ENCODE measurements at places on chromosomes 11 and 22. TPM values are rescaled to one million over a fixed set of nuclear protein-coding genes. Genes with fewer than 3 reads are reported as not detected.

- H3K27me3 ChIP-seq = no peaks in the 10 kb centered on the region
- no peak overlapping the region for H3K4me3 ChIP-seq
- peaks cover 8% of the 10 kb centered on the region for H3K36me3 ChIP-seq
- peak overlapping the region; percentile 61 for H3K27ac ChIP-seq
Measured at GRCh38 chr22:31223786-31224191, 11.7 kb downstream of the LIMK2 start.

- DNase-seq = no peak
- no peaks in the 10 kb centered on the region for H3K4me1 ChIP-seq
- no peak overlapping the region for H3K4me3 ChIP-seq
- no peak overlapping the region for H3K27ac ChIP-seq
- H3K27me3 ChIP-seq = no peaks in the 10 kb centered on the region
Measured at GRCh38 chr22:28072066-28072465, 153.0 kb upstream of the PITPNB start.

DEPDC7 gene
- not detected for total RNA-seq

- peaks cover 12% of the 10 kb centered on the region for H3K4me1 ChIP-seq
- DNase-seq = no peak
- no peaks in the 10 kb centered on the region for H3K27me3 ChIP-seq
- no peak overlapping the region for H3K27ac ChIP-seq
- H3K36me3 ChIP-seq = no peaks in the 10 kb centered on the region
- no peak overlapping the region for H3K4me3 ChIP-seq
Measured at GRCh38 chr11:47944632-47945031, 35.7 kb upstream of the PTPRJ start.

DNA sequence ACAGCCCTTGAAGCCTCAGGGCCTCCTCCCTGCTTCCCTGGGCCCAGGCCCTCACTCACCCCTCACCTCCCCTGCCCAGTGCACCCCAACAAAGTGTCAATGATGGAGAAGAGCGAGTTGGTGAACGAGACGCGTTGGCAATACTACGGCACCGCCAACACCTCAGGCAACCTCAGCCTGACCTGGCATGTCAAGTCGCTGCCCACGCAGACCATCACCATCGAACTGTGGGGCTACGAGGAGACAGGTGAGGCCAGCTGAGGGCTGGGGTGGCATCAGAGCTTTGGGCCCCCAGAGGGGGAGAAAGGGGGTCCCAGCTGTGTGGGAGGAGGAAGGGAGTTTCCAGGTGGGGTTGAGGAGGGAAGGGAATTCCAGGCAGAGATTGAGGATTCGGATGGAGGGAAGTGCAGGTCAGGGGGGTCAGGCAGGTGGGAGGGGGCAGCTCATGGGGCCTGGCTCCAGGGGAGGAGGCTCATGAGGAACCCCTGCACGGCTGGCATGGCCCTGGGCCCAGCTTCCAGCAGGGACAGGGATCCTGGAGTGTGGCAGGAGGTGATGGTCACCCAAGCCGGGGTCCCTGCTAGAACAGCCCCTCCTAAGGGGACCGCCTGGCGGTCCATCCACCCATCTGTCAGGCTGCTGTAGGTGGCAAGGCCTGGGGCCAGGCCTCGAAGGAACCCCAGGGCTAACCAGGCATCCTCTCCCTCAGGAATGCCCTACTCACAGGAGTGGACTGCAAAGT is 2.9 kb downstream of the SUSD2 start:
- H3K36me3 ChIP-seq = no peaks in the 10 kb centered on the region
- peaks cover 22% of the 10 kb centered on the region for H3K4me1 ChIP-seq
- no peak overlapping the region for H3K4me3 ChIP-seq
- no peak for DNase-seq
- no peak overlapping the region for H3K27ac ChIP-seq

GRCh38 chr11:119332111-119332765 is 2.1 kb upstream of the RNF26 start:
- H3K27ac ChIP-seq = no peak overlapping the region
- H3K36me3 ChIP-seq = no peaks in the 10 kb centered on the region
- no peak for DNase-seq
- peaks cover 12% of the 10 kb centered on the region for H3K4me1 ChIP-seq
- no peaks in the 10 kb centered on the region for H3K27me3 ChIP-seq

GRCh38 chr11:117070016-117070415 is 28.2 kb downstream of the SIK3 start:
- H3K27ac ChIP-seq = no peak overlapping the region
- H3K36me3 ChIP-seq = no peaks in the 10 kb centered on the region

All from Karpas-422 (cell line).